ENCODE measurements at places on chromosomes 12 and 14.

DNA sequence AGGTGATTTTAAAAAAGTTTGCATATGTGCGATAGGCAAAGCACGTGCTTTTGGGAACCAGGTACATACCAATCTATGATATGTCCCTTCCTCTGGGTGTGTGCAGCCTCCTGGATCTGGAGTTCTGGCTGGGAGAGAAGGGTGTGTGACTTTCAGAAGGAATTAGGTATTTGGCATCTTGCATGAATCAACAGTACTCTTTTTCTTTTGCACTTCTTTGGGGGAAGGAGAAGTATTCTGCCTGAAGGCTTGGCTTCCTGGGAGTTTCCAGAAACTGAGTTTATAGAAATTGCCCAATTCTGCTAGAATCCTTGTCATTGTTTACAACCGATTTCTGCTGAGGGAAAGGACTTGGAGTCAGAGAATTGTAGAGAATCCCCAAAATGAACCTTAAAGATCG lies 2.9 kb upstream of the CLMN start:
- no peak for DNase-seq

DNA sequence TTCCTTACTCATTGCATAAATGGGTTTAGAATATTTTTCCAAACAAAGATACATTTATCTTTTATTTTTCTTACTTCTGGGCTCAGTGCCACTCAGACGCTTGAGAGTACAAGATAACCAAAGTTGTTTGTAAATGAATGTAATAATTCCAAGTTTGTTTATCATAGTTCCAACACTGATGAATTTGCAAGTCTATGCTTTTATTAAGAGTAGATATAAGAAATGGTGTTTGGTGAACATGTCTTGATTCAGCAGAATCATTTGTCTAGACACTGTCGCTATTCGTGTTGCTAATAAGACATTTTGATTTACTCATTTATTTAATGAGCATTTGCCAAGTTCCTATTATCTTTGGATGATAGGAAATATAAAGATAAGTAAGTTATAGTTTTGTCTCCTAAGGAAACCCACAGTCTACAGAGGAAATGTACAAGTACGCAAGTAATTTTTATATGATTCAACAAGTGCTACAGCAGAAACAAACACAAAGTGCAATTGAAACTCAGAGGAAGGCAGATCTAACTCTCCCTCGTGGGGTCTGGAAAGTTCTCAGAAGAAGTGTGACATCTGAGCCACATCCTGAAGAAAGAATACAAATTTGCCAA lies 132.8 kb upstream of the FSCB start:
- DNase-seq, result no peak

DNA sequence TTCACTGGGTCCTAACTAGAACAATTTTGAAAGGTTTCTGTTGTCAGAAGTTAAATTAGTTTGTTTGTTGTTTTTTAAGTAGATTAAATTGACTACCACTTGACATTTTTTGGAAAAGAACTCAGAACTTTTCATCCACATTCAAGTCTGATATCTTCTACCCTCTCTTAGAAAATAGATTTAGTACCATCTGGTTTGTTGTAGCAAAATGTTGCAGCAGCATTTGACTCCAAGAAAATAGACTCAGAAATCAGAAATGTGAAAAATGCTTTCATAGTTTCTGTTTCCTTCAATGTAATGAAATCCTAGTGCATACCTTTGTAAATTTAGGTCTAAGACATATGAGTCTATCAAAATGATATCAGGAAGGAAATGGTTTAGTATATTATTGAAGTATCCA lies 256.3 kb upstream of the CLEC14A start:
- DNase-seq, result no peak

GRCh38 chr14:105489542-105490266 lies 1.3 kb upstream of the TEDC1 start:
- DNase-seq, result no peak

DNA sequence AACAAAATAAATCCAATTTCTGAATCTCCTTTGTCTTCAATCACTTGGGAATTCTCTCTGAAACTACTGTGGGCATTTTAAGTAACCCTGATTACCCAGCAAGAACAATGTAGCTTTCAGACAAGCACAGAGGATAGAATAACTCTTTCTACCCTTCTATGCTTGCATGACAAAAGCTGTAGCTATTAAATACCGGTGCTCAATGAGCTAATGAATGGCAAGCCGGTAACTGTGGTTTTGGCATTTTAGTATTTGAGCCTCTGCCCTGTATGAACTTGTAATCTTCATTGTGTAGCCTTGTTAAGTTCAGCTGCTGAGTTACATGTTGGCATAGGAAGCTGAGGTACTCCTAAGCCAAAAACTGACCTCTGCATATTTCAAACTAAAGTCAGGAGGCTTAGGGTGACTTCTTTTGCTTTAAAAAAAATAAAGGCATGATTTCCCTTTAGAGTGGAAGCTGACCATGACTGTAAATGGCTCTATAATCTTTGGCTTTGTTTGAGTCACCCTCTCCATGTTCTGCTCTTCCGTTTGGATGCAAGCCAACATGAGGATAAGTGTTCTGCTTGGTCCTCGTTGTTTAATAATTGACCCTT lies 171.0 kb upstream of the HIF1A start:
- no peak for DNase-seq

DNA sequence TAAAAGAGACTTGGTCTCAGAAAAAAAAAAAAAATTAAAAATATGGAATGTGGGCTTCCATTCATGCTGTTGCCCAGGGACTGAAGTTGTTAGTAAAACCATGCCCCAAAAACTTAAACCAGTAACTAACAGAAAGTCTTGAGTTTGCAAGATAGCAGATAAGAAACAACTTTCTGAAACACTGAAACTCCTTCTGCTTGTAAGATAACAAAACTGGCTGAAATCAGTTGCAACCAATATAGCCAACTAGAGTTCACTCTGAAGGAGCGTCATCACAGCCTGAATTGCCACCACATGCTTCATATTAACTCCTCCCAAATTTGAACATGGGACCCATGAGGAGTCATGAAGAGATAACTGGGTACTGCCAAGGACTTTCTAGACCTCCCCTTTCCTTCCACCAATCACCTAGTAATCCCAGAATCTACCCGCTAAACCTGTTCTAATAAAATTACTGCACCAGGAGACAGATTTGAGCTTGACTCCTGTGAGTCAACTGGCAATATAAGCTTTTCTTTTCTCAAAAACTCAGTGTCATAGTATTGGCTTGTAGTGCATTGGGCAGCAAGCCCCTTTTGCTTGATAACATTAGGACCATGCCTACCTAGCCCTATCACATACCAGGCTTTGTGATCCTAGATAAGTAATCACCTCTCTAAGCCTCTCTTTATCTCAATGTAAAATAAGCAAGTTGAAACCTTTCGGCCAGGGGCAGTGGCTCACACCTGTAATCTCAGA lies 53.6 kb downstream of the R3HDM2 start:
- DNase-seq, result no peak

DNA sequence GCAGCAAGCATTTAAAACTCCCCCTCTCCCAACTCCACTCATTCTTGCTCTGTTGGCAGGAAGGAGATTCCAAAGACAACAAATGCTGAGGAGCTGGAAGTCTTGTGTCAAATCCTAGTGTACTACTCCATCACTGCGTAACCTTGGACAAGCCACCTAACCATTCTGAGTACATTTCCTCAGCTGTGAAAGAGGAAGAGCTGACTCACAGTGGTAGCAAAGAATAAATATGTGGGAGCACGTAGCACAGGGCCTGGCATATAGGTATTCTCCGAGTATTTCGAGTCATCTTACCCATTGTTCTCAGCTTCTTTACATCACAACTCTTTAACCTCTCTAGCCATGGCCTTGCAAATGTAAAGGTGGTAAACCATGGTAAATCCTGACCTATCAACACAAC lies 28.7 kb downstream of the EGLN3 start:
- no peak for DNase-seq

DNA sequence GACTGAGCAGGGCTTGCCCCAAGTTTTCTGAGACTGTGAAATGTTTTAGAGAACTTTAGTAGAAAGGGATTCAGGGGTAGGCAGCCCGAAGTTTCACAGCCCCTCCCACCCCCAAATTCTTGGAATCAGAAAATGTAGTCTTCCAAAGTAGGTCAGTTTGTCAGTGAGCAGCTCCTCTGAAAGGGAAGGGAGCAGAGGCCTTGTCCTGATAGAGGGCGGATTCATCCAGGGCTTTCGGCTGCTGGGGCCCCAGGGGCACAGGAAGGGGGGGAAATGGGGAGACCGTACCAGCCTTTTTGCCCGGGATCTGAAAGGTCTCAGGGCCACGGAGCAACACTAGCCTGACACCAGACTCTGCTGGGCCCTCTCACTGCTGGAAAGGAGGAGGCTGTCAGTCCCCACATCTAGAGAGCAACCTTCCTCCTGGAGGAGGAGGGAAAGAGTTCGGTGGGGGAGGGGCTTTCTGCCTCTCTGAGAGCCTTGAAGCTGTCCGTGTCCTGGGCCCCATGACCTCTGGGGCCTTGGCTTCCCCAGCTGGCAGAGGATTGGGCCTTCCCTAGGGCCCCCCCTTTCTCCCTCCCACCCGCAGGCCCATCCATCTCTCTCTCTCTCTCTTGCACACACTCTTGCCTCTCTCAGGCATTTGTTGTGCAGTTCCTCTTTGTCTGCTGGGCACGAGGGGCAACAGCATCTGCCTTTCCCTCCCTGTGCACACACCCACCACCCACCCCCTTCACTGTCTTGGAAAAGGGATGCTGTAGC lies at the start of gene IKZF4:
TSS of gene IKZF4 (plus strand) at position 621 of the 762 bp plus-strand sequence. CDS start 451 bp downstream, outside the sequence.
- no peak for DNase-seq

DNA sequence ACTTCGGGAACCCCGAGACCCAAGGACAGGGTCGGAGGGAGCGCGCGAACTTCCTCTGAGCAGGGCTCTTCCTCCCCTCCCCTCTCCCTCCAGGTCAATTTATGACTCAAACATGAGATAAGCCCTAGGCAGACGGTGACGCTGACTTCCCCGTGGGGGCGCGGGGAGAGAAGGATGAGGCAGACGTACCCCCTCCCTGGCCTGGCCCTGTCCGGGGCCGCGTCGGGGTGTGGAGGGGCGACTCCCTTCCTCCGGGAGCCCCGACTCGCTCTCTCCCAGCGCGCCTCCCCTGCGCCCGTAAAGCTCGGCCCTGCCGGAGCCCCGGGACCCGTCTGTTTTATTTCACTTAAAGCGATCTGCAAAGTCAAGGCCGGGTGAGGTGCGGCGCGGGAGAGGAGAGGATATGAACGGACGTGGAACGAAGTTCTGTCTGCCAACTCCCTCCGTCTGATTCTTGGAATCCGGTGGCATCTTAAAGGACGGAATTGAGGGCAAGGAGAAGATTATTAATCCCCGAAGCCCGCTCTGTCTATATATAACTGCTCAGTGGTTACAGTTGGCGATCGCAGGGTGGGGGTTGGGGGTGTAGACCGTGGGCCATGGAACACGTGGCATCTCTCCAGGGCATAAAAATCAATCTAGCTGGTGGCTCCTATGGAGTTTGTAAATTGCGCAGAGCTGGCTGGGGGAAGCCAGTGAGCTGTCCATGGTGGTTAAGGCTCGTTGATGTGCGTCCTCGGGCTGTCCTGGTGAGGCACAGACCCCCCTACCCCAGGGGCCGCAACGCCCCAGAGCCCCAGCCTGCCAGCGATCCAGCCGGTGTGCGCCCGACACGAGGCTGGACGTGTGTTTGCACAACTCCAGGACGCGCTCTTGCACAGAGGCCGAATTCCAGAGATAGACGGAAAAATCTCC lies 2.9 kb upstream of the PTHLH start:
- no peak for DNase-seq

DNA sequence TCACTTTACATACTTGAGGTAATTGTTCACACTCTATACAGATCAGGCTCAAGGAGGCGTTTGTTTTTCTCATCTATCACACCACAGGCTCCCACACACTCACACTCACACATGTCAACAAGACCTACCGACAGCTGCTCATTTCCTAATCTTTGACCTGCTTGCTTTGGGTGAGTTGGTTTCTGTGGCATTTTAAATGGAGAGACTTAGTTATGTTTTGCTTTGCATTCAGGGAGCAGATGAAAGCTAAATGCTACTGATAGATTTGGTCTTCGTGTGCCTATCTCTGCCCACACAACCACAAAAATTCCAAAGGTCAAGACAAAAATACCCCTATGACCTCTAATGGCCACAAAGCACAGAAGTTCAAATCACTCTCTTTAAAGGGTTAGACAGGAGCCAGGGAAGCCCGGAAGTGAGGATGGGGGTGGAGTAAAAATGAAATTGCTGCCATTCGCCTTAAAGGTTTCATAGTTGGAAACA lies 203.5 kb upstream of the G2E3 start:
- no peak for DNase-seq

DNA sequence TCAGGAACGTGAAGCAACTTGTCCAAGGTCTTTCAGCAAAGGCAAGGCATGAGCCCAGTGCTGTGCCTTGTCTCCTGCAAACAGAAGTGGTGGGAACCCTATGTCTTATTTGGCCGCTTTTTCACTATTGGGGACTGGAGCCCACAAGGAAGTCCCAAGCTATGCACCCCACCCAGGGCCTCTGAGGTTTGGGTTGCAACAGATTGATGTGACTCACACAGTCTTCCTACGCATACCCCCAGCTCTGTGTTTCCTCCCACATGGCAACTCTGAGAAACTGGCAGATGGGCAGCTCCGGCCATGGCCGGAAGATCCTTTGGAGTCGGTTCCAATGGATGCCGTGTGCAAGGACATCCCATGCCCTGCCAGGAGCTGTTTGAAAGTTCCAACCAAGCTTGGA lies 28.3 kb upstream of the CMKLR1 start:
- no peak for DNase-seq

GRCh38 chr12:62128175-62128975 lies 131.8 kb upstream of the USP15 start:
- DNase-seq, result no peak
